Prostate gland (tissue), 2 donors: ENCODE measurements at places on chromosomes 3 and 15.

DNA sequence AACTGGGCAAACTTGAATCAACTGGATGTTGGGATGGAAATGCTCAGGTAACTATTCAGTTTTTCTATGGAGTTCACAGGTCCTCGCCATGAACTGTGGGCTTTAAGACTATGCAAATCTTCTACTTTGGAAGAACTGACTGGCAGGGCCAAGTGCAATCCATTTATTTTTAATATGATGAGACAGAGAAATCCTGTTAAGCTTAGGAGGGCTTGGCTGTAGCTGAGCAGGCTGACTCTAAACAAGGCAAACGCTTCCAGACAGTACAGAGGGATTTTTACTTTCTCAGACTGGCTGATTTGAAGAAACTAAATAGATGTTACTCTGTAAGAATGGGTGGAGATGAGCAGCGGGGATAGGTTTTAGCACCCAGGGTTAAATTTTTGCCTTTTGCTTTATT lies 194.2 kb upstream of the ICE2 start:
- H3K27me3 ChIP-seq: no peaks in the 10 kb centered on the region
- DNase-seq: no peak
- H3K27ac ChIP-seq: no peak overlapping the region
- no peak overlapping the region for H3K4me3 ChIP-seq
- no peaks in the 10 kb centered on the region for H3K36me3 ChIP-seq
- no peaks in the 10 kb centered on the region for H3K4me1 ChIP-seq

GRCh38 chr15:72197460-72198355 lies at the start of gene GRAMD2A:
GRAMD2A (minus strand) TSS chr15:72197787.
- H3K27me3 ChIP-seq: no peaks in the 10 kb centered on the region
- no peaks in the 10 kb centered on the region for H3K4me1 ChIP-seq
- peak within 1 kb of the TSS; percentile 26 for H3K27ac ChIP-seq
- H3K36me3 ChIP-seq: peaks cover 7% of the 10 kb centered on the region
- H3K4me3 ChIP-seq: peak within 1 kb of the TSS; percentile 38

DNA sequence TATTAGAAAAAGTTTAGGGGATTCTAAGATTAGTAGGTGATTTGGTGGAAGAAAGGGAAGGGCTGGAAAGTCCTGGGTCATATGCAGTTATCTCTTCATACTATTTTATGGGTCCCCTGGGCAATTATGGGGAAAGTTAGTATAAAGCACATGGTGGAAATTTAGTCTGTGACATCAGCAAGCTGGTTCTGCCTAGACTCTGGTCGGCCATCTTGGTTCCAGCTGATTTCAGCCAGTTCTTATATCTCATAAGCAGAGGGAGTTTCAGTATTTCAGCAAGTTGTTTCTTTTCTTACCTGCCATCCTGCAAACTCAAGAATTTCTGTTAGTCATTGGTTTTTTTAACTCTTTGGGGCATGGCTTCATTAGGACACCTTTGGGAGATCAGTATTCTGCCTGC lies 1.0 kb upstream of the LYZL4 start:
- H3K27me3 ChIP-seq: no peaks in the 10 kb centered on the region
- no peak overlapping the region for H3K27ac ChIP-seq
- no peaks in the 10 kb centered on the region for H3K4me1 ChIP-seq
- no peak for DNase-seq
- no peaks in the 10 kb centered on the region for H3K36me3 ChIP-seq

- no peaks in the 10 kb centered on the region for H3K27me3 ChIP-seq
- H3K4me1 ChIP-seq: no peaks in the 10 kb centered on the region
- no peaks in the 10 kb centered on the region for H3K36me3 ChIP-seq
- DNase-seq: no peak
- H3K27ac ChIP-seq: no peak overlapping the region
Measured at GRCh38 chr3:119529883-119530282, 29.5 kb downstream of the CD80 start.

DNA sequence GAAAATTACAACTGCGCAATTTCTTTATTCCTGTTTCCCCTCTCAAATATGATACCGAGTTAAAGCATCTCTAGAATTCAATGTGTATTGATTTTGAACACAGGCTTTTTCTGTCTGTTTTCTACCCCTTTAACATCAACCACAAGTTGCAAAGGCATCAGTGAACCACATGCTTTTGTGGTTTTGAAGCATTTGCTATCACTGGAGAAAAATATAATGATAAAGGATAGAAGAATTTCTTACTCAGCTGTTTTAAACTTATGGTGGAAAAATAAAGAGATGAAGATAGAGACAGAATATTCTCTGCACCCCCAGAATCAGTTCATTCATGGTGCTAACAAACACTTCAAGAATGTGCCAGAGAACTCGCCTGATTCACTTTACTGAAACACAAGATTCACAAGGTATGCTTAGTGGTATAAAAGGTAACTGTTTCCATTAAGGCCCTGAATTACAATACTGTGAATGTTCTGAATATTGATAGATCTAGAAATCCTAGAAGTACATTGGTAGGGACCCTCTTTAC lies 9.5 kb upstream of the DPPA4 start:
- H3K27ac ChIP-seq: no peak overlapping the region
- no peak for DNase-seq
- no peak overlapping the region for H3K4me3 ChIP-seq
- H3K4me1 ChIP-seq: no peaks in the 10 kb centered on the region
- no peaks in the 10 kb centered on the region for H3K27me3 ChIP-seq

GRCh38 chr3:179811321-179812095 lies 158.7 kb downstream of the USP13 start:
- peak; percentile 25 for DNase-seq
- no peaks in the 10 kb centered on the region for H3K27me3 ChIP-seq
- H3K27ac ChIP-seq: no peak overlapping the region
- H3K4me1 ChIP-seq: no peaks in the 10 kb centered on the region
- H3K4me3 ChIP-seq: no peak overlapping the region

- no peak overlapping the region for H3K4me3 ChIP-seq
- no peaks in the 10 kb centered on the region for H3K27me3 ChIP-seq
- H3K4me1 ChIP-seq: peaks cover 15% of the 10 kb centered on the region
- peak; percentile 2 for DNase-seq
- no peak overlapping the region for H3K27ac ChIP-seq
Measured at GRCh38 chr3:42486814-42487565, 15.5 kb upstream of the VIPR1 start.

DNA sequence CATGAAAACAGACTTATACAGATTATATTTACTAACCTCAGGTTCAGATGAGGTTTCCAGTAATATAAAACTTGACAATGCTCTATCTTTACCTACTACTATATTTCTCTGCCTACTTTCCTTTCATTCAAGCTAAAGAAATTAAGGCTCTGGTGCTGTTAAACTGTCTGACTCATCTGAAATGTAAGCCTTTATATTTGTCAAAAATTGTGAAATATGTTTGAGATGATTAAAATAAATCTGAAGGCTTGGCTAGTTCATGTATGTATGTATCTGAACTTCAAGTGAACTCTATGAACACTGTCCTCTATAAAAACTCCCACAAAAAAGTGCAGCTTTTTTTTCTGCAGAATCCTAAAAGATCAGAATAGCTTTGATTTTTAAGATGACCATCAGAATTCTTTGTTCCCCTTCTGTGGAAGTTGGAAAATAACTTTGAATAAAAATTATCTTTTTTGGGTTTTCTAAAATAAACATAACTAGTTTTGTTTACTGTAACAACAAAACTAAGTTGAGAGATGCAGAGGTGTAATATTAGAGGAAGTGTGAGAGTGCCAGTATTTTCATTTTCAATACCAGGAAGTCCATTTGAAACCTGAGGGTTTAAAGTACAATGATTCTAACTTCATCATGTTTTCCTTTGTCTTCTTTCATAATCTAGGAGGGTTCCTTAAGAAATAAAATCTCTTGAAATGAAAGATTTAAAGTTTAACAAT lies 42.2 kb downstream of the ILDR1 start:
- no peaks in the 10 kb centered on the region for H3K36me3 ChIP-seq
- DNase-seq: no peak
- H3K4me1 ChIP-seq: peaks cover 6% of the 10 kb centered on the region

DNA sequence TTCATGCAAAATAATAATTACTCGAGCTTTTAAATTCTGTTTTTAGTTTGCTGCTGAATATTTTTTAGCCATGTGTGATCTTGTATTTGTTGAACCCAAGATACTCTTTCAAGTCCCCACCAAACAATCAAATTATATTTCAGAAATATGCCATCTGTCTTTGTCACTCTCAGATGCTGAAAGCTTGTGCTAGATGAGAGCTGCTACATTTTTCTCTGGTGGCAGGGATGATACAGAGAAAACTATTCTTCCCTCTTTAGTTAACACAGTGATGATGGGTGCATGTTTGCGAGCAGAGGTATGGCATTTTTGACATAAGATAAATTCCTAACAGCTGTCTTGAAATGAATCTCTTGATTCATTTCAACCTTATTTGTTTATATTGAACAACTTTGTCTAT lies 100.6 kb upstream of the NPHP3 start:
- no peaks in the 10 kb centered on the region for H3K36me3 ChIP-seq
- H3K27ac ChIP-seq: no peak overlapping the region
- no peak overlapping the region for H3K4me3 ChIP-seq
- no peaks in the 10 kb centered on the region for H3K4me1 ChIP-seq

GRCh38 chr3:120160050-120160449 lies 65.8 kb upstream of the GSK3B start:
- H3K27me3 ChIP-seq: no peaks in the 10 kb centered on the region
- H3K4me1 ChIP-seq: no peaks in the 10 kb centered on the region
- H3K27ac ChIP-seq: no peak overlapping the region
- peak; percentile 70 for DNase-seq
- H3K36me3 ChIP-seq: no peaks in the 10 kb centered on the region
- no peak overlapping the region for H3K4me3 ChIP-seq

DNA sequence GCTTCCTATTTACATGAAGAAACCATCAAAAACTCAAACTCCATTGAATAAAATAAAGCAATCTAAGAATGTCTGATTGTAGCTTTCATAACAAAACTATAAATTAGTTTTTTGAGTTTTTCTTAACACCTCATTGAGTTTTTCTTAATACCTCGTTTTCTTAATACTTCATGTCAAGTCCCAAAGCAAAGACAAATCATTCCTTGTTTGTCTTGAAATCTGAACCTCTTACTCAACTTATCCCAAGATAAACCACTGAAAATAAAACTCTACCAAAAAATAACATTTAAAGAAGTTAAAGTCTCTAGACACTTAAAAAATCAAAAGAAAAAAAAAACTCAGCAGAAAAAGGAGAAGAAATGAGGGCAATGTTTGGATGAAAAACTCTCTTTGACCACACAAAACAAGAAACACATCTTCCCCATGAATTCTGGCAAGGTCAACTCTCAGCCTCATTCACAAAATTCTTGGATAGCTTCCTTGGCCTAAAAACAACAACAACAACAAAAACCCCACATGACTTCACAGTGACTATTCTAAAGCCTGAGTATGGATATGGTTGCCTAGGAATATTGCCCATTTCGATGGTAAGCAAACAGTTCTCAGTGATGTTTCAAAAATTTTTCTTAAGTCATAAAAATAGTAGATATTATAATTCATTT lies 38.2 kb downstream of the TMCC1 start:
- no peak overlapping the region for H3K4me3 ChIP-seq
- DNase-seq: no peak
- no peaks in the 10 kb centered on the region for H3K4me1 ChIP-seq
- H3K36me3 ChIP-seq: no peaks in the 10 kb centered on the region
- H3K27me3 ChIP-seq: no peaks in the 10 kb centered on the region

- no peak overlapping the region for H3K4me3 ChIP-seq
- no peaks in the 10 kb centered on the region for H3K27me3 ChIP-seq
- DNase-seq: peak; percentile 73
- H3K27ac ChIP-seq: peak overlapping the region; percentile 72
Measured at GRCh38 chr15:78018445-78018844, 59.1 kb downstream of the TBC1D2B start.

DNA sequence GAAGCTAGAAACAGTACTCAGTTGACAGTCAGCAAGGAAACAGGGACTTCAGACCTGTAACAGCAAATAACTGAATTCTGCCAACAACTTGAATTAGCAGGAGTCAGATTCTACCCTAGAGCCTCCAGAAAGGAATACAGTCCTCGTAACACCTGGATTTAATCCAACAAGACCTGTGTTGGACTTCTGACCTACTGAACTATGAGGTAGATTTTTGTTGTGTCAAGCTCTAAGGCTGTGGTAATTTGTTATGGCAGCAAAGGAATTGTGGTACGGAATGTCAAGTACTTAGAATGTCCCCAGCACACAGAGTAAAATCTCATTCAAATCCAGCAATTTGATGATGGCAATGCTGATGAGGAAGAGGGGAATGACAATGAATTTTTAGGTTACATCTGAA lies 234.1 kb downstream of the LRRN1 start:
- DNase-seq: no peak
- no peaks in the 10 kb centered on the region for H3K4me1 ChIP-seq
- no peak overlapping the region for H3K27ac ChIP-seq
- no peaks in the 10 kb centered on the region for H3K36me3 ChIP-seq
- no peak overlapping the region for H3K4me3 ChIP-seq
- H3K27me3 ChIP-seq: no peaks in the 10 kb centered on the region

GRCh38 chr3:71949442-71949841 lies 164.5 kb upstream of the PROK2 start:
- H3K27ac ChIP-seq: no peak overlapping the region
- H3K4me3 ChIP-seq: no peak overlapping the region
- H3K36me3 ChIP-seq: no peaks in the 10 kb centered on the region
- no peak for DNase-seq
- H3K4me1 ChIP-seq: no peaks in the 10 kb centered on the region
- H3K27me3 ChIP-seq: no peaks in the 10 kb centered on the region

DNA sequence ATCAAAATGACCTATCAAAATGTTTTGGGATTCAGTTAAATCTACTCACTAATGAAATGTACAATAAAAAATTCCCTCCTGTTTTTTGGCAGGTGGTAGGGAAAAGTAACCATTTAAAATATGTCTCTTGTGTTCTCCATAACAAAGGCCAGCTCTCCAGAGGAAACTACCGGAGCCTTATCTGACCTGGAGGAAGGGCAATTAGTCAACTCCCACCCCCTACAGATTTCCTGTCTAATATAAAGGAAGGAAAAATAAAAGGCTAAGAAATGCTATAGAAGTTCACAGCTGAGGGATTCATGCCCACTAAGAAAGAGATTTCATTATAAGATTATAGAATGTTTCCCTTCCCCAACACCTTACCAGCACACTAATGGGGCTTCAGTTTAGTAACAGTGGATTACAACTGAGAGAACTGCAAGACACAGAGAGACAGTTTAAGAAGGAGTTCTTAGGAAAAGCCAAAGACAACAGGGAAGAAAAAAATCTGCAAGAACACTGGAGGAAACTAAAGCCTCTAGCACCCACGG lies 376.5 kb upstream of the KCNMB2 start:
- H3K4me1 ChIP-seq: no peaks in the 10 kb centered on the region
- DNase-seq: no peak
- H3K27me3 ChIP-seq: no peaks in the 10 kb centered on the region
- H3K36me3 ChIP-seq: no peaks in the 10 kb centered on the region
- no peak overlapping the region for H3K4me3 ChIP-seq

DNA sequence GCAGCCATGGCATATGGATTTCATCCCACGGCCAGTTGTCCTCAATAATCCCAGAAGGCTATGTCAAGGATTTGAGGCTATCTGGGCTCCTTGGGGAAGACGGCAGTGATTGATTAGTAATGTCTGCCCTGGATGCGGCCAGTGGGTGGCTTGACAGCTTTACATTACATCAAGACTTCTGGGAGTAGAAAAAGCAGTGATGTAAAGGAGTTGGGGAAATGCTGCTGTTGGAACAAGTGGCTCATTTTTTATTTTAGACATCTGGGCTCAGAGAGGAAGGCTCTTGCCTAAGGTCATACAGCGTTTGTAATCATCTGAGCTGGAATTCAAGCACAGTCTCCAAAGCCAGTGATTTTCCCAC lies 94.1 kb downstream of the FLNB start:
- H3K4me3 ChIP-seq: no peak overlapping the region
- no peaks in the 10 kb centered on the region for H3K27me3 ChIP-seq
- H3K36me3 ChIP-seq: peaks cover 25% of the 10 kb centered on the region
- DNase-seq: no peak
